Activated CD8-positive, alpha-beta memory T cell treated with anti-CD3 and anti-CD28 coated beads for 4 hours (primary cell): ENCODE measurements at places on chromosomes 2 and 18.

GRCh38 chr18:47283476-47283875 lies 32.0 kb upstream of the SKOR2 start:
- DNase-seq, result no peak

GRCh38 chr2:128438586-128438985 lies 119.9 kb upstream of the HS6ST1 start:
- DNase-seq, result no peak

DNA sequence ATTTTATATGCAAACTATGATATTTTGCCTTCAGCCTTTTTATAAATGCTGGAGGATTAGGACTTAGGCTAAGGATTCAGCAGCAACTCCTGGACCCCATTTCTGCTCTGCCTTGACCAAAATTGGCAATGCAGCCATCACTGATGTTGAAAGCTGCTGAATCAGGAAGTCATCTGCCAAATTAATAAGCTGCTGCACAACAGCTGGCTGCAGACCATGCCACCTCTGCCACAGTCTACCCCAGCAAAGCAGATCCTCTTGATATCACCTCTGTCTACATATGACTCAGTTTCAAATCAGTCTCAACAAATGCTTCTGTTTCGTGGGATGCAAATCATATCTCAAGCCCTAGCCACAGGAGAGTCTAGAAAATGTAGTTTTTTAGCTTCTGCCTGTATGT lies 7.1 kb upstream of the SOS1 start:
- peak; percentile 23 for DNase-seq

GRCh38 chr2:19120941-19121750 lies 237.3 kb downstream of the OSR1 start:
- DNase-seq, result no peak

DNA sequence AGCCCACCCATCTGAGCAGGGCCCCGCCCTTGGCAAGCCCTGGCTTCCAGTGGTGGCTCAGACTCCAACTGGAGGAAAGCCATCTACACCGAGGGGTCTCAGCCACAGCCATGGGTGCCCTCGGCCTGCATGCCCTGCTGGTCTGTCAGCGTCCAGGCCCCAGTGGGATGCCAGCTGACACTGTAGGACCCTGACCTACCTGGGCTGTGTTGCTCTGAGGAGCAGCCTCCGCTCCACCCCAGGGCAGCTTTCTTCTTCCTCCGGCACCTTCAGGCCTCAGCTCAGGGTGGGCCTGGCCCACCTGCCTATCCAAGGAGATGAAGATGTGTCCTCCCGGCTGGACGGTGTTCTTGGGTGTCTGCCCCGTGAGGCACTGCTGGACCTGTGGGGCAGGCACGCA lies 13.9 kb upstream of the ARHGEF4 start:
- no peak for DNase-seq

DNA sequence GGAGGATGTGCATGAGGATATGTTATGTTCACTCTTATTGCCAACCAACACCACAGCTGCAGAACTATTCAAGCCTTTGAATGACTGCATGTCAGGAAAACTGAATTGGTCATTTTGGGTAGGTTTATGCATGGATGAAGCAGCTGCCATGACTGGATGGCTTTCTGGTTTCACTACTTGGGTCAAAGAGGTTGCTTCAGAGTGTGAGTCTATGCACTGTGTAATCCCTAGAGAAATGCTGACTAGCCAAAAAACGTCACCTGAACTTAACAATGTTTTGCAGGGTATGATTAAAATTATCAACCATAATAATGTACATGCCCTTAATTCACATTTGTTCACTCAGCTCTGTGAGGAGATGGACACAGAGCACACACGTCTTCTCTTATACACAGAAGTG lies 206.7 kb upstream of the RBBP8 start:
- DNase-seq, result no peak

GRCh38 chr2:137888845-137889244 lies 75.4 kb upstream of the HNMT start:
- DNase-seq, result no peak

DNA sequence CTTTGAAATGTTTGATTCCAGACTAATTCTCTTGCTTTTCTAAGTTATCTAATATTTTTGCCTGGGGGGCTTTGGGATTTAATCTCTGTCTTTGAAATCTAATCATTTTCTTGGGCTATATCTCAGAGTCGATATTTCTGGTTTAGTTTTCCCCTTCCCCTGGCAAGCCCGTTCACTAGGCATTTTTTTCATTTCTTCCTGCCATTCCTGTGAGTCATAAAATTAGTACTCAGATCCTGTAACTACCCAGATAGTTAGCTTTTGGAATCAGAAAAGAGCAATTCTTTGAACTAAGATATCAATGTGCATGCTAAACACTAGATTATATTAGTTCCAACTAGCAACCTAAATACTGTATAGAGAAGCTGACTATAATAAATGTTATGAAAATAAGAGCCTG lies 29.4 kb upstream of the RNF149 start:
- no peak for DNase-seq

GRCh38 chr18:45688833-45689232 lies 35.1 kb upstream of the SLC14A1 start:
- peak; percentile 62 for DNase-seq

GRCh38 chr18:27298214-27298804 lies 113.2 kb upstream of the CHST9 start:
- no peak for DNase-seq

- no peak for DNase-seq
Observed at GRCh38 chr18:49030692-49031443, 80.1 kb upstream of the SMAD7 start.

DNA sequence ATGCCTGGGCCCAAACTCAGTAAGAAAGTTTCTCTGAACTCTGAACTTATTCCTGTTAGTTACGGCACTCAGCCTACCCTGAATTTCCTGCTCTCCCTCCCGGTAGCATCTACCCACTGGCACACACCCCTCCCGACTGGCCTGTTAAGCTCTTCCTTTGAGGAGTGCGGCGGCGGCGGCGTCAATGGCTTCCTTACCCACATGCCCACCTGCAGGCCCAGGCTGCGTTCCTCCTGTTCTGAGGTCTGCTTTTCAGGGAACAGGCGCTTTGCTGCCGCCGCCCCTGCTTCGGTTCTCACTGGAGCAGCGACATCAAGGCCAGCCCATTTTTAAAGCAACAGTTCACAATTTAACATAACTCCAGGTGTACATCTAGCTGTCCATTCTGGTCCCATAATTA lies 432.4 kb downstream of the DCDC2C start:
- DNase-seq, result no peak

GRCh38 chr2:23662941-23663920 lies 263.7 kb downstream of the ATAD2B start:
- DNase-seq, result no peak

DNA sequence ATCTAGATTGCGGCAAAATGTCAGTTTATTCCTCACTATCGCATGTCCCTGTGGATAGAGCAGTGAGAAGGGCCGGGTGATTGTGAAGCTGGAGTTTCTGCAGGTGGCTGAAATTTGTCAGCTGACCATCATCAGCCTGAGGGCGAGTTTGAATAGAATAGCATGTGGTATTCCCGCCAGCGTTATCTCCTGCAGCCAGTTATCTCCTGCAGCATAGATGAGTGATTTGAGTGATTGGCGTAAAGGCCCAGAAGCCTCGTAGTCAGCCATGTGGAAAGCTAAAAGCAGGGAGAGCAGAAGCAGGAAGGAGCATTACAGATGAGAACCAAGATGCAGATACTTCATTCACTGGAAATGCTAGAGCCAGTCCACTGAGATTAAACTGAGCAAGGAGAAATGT lies 65.5 kb downstream of the CABLES1 start:
- DNase-seq, result no peak

- DNase-seq, result no peak
Observed at GRCh38 chr2:180461761-180462160, 454.7 kb upstream of the CWC22 start.

DNA sequence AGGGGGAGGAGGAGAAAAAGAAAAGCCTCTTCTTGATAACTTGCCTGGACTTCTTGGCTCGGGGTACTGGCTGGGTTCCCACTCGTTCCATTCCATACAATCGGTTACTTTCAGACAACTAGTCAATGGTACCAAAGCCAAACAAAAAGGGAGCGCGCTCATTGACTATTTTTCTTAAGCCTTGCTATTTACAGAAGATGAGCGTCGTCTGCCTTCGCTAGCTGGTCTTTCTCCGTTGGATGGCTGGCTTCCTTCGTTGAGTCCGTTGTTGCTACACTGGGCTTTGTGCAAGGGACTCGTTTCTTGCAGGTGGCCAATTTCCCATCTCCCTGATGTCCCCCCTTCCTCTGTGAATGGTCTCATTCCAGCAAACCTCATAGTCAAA lies 260.4 kb downstream of the ZNF516 start:
- no peak for DNase-seq

- no peak for DNase-seq
Observed at GRCh38 chr18:63881851-63882250, 5.7 kb upstream of the SERPINB2 start.

DNA sequence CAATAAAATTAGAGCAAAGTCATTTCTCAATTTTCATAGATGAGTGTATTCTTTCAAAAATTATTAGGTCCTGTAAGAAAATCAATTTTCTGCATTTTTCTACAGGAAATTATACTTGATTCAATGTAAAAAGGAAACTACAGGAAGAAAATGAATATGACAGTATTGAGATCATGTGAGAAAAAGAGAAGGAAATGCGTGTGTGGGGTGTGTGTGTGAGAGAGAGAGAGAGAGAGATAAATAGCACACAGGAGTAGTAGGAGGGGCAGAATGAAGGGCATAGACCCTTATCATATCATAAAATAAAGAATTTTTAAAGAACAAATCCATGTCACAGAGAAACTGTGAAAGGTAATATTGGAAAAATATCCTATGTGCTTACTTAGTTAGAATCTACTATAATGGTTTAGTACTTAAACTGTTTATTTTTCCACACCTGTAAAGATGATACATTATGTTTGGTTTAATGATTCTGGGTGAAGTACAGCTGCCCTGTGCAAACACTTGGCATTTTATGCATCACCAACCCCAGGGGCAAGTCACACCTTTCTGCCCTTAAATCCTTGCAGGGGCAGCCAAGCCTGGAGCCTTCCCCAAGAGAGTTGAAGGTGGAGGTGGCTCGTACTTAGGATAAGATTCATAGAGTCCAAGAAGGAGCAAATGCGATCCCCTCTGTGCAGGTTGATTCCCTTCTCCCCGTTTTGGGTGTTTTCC lies 276.4 kb downstream of the TGIF1 start:
- DNase-seq, result no peak

- DNase-seq, result no peak
Observed at GRCh38 chr18:39460136-39460535, 1894.5 kb upstream of the CELF4 start.

DNA sequence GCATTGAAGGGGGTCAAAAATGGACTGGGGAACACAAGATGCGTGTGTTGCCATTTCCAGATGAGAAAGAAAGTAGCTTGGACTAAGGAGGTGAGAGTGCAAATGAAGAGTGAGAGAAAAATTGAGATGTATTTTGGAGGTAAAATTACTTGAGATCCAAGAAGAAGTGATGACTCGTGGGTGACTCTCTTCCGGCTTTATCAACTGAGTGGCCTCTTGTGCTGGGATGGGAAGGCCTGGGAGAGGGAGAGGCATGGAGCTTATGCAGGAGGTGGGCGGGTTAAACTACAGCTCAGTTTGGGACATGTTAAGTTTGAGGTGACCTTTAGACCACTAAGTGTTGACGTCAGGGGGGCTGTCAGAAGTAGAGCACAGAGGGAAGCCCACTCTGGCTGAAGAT lies 34.9 kb downstream of the SULT1C2 start:
- DNase-seq, result no peak

DNA sequence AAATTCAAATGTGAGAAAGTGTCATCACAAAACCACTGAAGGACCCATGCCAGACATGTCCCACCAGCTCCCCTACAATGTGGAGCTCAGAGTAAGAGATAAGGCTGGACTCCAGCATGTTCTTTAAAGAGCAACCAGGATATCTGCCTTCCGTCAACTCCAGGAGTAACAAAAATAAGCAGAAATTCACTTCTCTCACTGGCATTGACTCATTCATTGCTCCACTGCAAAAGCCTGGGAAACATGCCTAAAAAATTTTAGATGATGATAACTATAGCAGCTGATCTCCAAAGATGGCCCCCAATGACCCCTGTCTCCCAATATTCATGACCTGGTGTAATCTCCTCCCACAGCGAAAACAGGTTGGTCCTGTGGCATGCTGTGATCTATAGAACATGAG lies 314.5 kb downstream of the NCKAP5 start:
- DNase-seq, result no peak

DNA sequence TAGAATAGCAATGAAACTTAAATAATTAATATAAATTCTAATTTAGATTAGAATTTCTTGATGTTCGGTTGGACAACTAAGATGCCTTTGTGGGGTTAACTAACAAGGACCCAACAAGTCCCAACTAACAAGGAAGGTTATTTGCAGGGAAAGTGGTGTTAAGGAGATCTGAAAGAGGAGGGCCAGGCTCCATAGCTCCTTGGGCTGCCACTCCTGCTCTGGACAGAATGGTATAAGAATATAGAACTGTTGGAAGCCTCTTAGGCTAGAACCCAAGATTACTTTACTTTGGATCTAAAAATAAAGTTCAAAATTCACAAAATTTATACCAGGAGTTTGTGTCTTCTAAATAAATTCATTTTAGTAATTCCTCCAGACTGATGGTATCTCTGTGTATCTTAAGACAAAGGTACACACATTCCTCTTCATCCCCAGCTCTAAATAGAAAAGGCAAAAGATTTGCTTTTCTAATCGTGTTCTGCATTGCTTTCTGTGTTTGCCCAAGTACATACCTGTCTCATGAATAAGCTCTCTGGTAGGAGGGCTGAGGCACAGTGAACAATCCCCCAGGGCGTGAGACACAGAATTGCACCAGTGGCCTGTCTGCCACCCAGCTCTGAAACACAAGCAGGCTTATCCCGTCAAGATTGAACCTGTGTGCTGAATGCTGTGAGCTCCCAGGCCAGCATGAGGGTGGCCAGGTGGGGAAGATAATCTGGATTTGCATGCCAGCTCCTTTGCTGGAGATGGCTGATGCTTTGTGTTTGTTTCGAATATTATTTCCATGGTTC lies 176.0 kb downstream of the ACKR3 start:
- DNase-seq, result no peak

- DNase-seq, result no peak
Observed at GRCh38 chr2:42795841-42796301, 3.5 kb upstream of the HAAO start.

DNA sequence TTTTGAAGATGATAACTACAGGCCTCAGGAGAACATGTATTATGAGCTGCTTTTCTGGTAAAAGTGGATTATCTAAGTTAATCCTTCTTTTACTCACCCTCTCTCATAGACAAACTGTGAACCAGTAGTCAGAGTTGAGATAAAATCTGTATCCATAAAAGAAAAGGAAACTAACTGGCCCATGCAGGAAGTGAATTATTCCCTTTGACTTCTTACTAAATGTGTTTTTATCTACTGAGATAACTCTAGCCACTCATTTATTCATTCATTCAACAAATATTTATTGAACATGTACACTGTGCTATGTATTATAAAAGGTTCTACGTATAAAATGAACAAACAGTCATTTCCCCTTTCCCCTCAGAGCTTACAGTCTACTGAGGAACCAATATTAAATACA lies 10.0 kb downstream of the WDR35 start:
- no peak for DNase-seq

- no peak for DNase-seq
Observed at GRCh38 chr2:240386326-240386725, 49.1 kb upstream of the GPC1 start.
